ENCODE measurements at places on chromosomes 1 and 21.

DNA sequence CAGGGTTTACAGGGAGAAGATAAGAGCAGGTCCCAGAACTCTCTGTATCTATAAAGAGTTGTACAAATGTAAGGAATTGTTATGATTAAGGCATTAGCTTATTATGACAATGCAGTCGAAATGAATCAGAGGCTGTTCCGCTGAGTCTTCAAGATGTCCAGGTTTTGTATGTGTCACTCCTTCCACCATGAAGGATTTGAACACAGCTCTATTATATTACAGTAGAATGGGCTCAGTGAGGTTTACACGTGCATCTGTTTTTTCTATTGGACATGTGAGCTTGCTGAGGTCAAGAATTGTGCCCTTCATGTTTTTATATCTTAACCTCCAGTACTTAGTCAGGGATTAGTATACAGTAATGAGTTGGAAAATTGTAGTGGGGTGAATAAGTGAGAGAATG is 86.3 kb downstream of the MPZL1 start:
- DNase-seq, result no peak

GRCh38 chr1:119702384-119702783 is 9.3 kb upstream of the PHGDH start:
- DNase-seq, result no peak

DNA sequence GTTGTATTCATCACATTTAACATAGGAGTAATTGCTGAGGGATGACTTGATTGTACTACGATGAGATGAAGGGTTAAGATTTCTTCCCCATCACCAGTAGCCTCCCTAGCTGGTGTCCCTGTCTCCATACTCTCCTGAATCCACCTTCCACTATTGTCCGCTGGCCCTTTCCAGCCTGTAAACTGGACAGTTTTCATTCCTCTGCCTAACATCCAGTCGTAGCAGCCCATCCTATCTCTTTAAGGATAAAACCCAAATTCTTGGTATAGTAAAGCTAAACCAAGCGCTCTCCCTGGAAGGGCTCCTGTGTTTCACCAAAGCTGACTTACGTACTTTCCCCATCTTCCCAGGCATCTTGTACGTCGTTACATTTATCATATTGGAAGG is 670 bp downstream of the COX20 start:
- no peak for DNase-seq

DNA sequence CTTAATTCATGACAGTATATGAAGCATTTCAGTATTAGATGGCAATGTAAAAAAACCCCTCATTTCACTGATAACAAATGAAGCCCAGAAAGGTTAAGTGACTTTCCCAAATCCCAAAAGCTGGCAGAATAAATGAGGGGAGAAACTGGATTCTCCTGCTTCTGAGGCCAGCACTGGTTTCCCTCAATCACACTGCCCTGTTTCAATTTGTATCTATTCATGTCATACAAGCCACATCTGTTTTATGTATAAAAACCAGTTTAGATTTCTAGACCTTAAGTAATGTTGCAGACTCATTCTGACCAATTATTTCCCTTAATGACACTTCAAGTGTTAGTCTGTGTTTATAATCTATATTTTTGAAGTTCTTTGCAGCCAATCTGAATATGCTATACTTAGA is 16.8 kb downstream of the PLPPR4 start:
- DNase-seq, result no peak

DNA sequence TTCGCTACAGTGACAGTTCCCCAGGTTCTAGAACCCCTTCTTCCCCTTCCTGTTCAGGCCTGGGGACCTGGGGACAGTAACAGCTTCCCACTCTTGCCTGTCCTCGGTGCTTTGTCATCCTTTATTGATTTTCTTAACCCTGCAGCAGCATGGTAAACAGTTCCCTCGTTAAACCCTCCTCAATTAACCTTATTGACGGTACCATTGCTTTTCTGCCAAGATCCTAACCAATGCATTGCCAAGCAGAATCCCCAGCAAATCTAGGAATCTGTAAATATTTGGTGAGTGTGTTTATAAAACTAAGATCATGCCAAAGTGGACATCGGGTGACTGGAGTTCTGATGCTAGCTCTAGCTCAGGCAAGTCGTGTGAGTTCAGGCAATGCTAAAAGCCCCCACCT is 99.6 kb upstream of the KAZN start:
- no peak for DNase-seq

GRCh38 chr1:118928739-118929554 is 59.2 kb downstream of the TBX15 start:
- no peak for DNase-seq

DNA sequence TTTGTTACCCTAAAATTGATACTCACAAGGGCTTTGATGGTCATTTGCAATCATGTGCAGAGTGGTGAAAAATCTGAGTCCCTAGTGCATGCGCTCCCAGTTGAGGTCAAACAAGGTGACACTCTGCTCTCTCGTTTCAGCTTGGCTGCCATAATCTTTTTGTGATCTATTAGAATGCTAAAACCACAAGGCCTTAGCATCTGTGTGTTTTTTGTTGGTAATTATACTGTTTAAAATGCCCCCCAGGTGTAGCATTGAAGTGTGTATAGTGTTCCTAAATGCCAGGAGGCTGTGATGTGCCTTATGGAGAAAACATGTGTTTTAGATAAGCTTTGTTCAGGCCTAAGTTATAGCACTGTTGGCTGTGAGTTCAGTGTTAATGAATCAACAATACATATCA is 89.3 kb downstream of the PLD5 start:
- DNase-seq, result no peak

GRCh38 chr1:156586892-156587477 is 4.6 kb upstream of the NAXE start:
- DNase-seq, result no peak

DNA sequence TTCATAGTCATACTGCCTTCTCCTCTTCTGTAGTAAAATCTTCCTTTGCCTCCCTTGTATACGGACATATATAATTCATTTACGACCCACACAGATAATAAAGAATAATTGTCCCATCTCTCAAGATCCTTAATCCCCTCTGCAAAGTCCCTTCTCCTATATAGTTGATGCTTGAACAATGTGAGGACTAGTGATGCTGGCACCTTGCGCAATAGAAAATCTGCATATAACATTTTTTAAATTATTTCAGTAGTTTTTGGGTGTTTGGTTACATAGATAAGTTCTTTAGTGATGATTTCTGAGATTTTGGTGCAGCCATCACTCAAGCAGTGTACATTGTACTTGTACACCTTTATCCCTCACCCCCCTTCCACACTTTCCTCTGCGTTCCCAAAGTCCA is 21.0 kb downstream of the DIRAS3 start:
- no peak for DNase-seq

- no peak for DNase-seq
These were observed 482.9 kb downstream of the PTPRU start for GRCh38 chr1:29719253-29719652.

DNA sequence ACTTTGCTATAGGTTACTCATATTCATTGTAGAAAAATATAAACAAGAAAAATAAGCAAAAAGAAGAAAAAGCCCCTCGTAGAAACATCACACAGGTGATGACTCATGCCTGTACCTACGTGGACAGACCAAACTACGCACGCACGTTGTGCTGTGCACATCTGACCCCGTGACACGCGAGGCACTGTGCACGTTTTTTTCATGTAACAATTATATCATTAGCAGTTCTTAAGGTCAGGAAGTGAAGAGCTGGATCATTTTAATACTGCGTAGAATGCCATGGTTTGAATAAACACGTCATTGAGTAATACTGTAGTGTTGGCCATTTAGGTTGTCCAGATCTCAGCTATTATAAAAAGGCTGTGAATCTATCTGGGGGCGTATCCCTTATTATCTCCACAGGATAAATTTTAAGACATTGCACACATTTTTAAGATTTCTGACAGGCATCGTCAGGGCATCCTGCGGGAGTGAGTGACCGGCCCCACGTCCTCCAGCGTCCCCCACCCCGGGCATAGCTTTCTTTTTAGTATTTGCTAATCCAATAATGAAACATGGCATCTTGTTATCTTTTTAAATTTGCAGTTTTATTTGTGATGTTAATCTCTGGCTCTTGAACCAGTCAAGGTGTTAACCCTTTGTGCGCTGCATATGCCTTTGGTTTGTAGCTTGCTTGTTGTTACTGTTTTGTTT is 23.4 kb upstream of the ADARB1 start:
- DNase-seq, result no peak

DNA sequence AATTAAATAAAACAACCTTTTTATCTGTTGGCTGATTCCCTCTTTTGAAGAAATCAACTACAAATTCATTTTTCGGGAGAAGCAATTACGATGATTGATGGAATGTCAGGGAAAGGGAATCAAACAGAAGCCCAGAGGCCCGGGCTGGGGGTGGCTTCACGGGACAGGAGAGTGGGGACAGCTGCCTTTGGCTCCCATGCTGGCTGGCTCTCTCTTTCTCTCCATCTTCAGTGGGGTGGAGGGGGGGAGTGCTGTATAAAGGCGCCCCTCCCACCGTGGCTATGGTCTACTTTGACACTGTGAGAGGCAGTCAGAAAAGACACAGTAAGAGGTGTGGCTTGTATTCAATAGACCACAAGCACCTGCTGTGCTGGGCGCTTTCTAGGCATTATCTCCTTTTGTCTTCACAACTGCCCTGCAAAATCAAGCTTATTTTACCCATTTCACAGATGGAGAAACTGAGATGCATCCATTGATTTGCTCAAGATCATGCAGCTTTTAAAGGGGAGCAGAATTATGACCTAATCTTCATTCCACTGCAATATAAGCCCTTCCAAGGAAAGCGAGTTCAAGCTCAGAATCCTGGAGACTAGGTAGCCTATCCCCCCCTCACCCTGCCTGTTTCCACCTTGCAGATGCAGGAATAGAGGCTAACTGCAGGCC is 92.9 kb downstream of the GRIK3 start:
- no peak for DNase-seq

DNA sequence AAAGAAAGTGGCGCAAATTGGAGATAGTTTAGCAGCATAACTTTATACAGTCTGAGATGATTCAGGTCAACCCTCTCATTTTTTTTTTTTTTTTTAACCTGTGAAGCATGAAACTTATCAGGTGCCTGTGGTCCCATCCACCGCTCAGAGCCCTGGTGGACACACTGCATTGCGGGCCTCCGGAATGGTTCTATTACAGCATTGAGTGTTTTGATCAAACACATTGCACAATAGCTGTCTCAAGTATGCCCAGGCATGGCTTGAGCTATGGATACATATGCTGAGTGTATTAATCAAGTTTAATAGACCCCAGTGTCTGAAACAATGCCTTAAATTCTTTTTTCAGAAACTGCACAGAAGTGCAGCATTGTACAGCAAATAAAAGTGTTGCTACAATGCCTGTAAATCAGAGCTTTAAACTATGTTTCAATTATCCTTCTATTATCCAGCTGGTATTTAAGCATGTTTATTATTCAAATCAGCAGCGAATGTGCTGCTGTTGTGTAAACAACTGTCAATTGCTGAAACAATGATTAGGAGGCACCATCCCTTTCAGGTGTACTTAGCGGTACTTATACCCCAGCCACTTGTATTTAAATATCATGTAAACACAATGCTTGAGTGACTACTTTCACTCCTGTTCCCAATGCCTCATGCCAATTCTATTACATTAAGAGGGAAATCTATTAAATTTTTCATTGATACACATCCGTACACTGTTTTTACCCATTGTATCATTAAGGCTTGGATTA is 456.6 kb downstream of the RPS6KC1 start:
- no peak for DNase-seq

DNA sequence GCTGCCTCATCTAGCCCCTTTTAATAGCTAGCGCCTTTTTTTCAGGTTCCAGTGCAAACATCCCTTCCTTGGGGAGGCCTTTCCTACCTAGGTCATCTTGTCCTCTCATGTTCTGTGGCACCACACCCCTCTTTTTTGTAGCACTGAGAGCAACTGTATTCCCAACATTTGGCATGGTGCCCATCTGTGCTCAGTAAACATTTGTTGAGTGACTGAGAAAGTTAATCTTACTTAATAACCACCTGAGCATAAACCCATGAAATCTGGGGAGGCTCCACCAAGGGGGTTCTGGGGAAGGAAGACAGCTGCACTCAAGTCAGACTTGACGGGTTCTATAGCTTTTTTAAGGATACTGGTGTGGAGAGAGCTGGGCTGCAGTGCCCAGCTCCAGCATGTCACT is 90.0 kb downstream of the NOS1AP start:
- no peak for DNase-seq

DNA sequence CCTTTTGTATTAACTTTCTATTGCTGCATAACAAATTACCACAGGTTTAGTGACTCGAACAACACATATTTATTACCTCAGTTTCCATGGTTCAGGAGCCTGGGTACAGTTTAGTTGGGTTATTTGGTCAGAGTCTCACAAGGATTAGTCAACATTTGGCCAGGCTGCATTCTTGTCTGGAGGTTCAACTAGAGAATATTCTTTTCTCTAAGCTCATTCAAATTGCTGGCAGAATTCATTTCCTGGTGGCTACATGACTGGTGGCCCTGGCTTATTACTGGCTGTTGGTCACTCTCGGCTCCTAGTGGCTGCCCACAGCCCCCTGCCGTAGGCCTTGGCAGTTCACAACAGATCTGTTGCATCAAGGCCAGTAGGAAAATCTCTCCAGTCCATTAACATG is 81.1 kb upstream of the ADAR start:
- DNase-seq, result no peak

DNA sequence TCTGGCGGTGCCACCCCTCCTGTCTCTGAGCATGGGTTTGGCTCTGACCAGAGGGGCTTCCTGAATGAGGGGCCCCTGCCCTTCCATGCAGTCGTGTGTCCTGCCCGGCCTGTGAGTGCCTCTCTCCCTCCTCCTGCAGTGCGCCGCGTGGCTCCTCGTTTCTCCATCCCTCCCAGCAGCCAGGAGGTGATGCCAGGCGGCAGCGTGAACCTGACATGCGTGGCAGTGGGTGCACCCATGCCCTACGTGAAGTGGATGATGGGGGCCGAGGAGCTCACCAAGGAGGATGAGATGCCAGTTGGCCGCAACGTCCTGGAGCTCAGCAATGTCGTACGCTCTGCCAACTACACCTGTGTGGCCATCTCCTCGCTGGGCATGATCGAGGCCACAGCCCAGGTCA is 57.9 kb downstream of the PTPRF start:
- no peak for DNase-seq

Measured in ecto neural progenitor cell (in vitro differentiated cells).